ENCODE measurements at places on chromosomes 2 and 18.

DNA sequence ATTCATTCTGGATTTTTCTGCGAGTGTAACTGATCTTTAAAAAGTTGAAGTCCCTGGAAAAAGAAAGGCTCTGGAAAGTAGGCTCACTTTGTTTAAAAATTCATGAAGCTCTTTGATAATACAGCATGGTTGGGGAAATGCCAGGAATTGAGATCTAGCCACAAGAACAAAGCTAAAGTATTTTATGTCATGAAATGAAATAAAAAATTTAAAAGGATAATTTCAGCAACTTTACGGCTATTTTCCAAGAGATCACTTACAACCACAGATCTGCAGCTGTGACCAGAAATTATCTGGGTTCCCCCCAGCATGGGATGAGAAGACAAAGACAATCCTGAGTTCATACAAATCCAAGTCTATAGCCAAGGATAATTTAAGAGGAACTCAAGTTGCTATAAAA, 25.3 kb upstream of the RFX8 start:
- DNase-seq = no peak

- DNase-seq = peak; percentile 65
Observed at GRCh38 chr2:110858135-110858725, 125.9 kb downstream of the ACOXL start.

DNA sequence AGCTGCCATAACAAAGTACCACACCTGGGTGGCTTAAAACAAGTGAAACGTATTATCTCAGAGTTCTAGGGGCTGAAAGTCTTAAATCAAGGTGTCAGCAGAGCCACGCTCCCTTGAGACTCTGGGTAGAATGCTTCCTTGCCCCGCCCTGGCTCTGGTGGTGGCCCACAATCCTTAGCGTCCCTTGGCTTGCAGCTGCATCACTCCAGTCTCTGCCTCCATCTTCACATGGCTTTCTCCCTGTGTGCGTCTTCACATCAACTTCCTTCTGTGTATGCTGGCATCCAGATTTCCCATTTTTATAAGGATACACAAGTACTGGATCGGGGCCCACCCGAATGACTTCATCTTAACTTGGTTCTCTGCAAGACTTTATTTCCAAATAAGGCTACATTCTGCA, 62.5 kb downstream of the MRO start:
- DNase-seq = no peak

GRCh38 chr2:71716697-71717624, 263.6 kb downstream of the DYSF start:
- DNase-seq = no peak

GRCh38 chr2:199223791-199224190, 233.9 kb downstream of the SATB2 start:
- DNase-seq = no peak

DNA sequence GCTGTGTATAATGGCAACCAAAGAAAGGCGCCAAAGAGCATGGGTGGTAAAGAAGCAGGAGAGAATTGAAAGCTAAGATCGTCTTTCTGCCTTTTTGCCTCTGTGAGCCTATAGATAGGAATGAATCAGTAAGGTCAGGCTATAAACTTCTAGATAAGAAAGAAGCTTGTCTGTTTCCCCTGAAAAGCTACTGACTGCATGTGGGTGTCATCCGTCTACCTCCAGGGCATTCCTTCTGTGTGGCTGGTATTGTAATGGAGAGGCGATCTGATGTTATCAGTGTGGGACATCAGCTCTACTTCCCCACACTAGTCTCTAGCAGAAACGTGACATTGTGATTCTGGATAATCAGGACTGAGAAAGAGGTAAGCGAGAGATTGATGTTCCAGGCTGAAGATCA, 63.4 kb upstream of the PLA2R1 start:
- DNase-seq = no peak

DNA sequence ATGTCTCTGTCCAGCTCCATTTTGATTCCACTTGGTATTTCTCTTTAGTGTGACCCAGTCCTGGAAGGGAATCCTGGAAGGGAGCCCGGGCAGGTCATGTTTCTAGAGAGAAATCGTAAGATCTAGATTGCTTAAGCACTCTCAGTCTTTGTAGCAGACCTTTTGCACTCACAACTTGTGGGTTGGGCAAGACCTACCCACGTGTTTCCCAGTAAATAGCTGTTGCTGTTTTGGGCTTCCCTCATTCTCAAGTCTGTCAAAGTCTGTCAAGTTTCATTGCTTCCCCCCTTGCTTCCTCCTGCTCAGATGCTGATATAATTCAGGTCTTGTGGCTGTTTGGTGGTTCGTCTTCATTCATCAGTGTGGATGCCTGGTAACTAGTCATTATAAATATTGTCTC, 17.4 kb upstream of the NEMP2 start:
- no peak for DNase-seq

DNA sequence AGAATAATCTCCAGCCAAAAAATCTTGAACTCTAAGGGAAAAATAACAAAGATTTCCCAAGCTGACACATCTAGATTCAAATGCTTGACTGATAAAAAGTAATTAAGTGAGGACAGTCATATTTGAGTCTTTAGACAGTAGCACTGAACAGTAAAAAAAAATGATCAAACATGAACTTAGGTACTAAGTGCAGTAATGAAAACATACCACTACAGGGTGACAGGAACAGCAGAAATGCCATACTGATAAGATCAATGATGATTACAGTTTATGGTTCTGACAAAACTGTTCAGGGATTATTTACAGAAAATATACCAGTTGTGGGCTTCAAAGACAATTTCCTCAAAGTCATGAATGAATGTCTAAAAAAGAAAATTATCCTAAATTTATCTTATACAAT, 80.3 kb downstream of the OSBPL1A start:
- no peak for DNase-seq

DNA sequence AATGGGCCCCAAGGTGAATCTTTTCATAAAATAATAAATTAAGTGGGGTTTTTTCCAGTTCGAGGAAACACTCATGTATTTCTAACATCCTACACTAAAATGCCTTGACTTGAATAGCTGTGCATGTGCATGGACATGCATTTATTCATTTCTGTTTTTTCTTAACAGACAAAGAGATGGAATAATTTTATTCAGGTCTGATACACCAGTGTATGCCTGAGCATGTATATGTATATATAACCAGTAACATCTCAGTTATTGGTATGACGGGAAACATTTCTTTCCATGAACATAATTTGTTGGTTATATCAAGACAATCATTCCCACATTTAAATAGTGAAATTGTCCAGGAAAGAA, 468.7 kb upstream of the TNP1 start:
- DNase-seq = no peak

DNA sequence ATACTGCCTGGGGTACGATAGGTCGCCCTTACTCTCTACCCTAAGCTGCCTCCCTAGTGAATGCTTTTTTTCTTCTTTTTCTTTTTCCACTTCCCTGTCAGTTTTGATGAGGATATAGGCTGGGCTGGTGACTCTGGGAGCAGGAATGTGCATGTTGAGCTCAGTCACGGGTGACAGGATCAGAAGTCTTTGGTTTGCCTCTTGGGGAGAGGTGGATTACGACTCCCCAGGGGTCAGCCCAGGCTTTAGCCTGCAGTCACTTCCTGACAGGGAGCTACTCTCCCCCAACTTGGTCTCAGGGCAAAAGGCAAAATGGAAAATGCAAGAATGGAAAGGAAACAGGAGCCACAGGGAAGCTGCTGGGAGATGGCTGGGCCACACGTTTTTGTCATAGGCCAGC, 57.3 kb downstream of the THNSL2 start:
- DNase-seq = no peak

DNA sequence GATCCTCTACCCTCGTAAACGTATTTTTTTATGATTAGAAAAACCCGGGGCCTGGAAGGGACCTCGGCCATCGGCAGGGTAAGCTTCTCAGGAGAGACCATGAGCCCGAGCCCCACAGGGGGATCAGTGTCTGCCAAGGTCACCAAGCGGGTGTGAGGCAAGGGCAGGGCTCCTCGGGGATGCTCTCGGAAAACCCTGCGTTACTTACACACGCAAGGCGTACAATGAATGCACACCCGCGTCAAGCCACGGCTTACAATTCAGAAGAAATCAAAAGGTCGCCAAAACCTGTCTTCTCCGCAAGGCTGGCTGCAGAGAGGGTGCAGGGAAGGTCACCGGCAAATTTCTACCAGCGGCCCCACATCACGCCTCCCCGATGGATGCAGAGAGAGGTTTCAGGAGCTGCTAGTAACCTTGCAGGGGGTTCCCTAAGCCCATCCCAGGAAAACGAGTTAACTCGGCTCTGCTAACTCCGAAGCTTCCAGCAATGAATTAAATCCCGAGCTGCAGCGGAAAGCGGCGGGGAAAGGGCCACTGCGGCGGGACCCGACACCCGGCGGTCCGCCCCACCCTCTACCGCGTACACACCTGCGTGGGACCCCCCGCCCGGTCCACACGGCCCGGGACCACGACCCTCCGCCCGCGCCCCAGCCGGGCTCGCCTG, 638 bp downstream of the ST3GAL5 start:
- peak; percentile 45 for DNase-seq

DNA sequence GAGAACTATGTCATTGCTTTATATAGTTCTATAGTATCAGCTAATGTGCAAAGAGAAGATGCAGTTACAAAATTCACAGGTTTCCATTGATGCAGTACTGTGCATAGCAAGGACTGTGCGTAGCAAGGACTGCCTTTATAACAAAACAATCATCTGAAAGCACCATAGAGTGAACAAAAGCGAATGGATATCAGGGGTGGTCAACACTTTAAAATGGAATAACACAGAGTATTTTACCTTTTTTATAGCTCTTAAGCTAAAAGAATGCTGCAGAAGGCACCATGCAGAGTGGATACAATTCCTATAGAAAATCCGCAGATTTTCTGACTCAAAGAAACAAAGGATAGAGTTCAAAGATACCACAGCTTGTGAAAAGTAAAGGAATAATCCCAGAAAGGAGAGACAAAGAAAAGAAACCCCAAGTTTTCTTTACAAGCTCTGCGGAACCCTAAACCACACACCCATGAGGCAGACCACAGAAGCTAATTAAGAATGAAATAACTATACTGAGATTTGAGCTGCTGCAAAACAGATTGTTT, 229.9 kb upstream of the DTNA start:
- no peak for DNase-seq

- DNase-seq = no peak
Observed at GRCh38 chr2:101486258-101486701, 11.4 kb upstream of the RFX8 start.

- DNase-seq = peak; percentile 38
Observed at GRCh38 chr2:65129286-65129825, 550 bp downstream of the RAB1A start.

DNA sequence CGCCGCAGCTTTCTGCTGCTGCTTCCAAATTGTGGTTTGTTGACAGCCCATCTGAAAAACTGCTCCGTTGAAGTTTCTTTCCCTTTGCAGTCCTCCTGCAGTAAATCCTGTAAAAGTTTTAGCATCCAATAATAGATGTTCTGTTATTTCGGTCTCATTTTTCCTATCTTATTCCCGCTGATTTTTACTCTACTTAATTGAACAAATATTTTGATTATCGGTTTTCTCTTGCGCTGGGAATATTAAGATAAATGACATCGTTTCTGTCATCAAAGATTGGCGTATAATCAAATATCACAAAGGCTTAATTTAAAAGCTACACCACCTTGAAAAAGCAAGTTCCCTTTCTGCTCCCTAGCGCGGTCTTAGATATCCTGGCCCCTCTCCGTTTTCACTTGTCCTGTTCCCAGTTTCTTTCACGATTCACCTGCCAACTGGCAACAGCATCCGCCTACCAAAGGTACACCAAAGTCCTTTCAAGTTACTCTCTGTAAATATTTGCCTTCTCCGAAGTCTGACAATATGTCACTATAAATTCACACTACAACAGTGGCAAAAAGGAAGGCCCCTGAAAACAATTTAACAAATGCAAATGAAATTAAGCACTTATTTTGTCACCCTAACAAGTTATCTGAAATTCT, 1.0 kb upstream of the STRN start:
- DNase-seq = no peak

- DNase-seq = no peak
Observed at GRCh38 chr2:223180463-223180862, 128.5 kb downstream of the KCNE4 start.

DNA sequence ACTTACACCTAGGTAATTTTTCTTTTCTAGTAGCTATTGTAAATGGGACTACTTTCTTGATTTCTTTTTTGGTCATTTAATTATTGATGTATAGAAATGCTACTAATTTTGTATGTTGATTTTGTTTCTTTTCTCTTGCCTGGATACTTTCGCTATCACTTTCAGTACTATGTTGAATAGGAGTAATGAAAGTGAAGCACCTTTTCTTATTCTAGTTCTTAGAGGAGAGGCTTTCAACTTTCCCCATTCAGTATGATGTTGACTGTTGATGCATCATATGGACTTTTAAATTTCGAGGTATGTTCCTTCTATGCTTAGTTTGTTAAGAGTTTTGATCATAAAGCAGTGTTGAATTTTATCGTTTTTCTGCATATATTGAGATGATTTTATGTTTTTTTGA, 142.5 kb downstream of the CDH19 start:
- DNase-seq = no peak

DNA sequence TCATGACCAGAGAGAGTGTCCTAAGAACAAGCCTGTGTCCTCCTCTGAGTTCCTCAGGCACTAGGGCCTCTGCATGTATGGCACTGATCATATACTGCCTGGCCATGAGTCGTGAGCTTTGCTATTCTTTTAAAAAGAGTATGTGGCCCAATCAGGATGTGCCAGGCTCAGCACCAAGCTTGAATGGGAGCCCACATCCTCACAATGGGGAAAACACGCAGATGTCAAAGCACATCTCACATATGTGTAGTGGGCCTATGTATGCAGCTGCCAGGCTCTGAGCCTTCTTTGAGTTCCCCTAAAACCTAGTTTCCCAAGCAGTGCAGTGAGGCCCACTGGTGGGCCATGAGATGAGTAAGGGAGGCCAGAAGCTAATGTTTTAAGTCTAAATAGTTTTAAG, 69.9 kb upstream of the SLC1A4 start:
- no peak for DNase-seq

GRCh38 chr18:43322132-43322531, 44.8 kb upstream of the SYT4 start:
- DNase-seq = no peak

DNA sequence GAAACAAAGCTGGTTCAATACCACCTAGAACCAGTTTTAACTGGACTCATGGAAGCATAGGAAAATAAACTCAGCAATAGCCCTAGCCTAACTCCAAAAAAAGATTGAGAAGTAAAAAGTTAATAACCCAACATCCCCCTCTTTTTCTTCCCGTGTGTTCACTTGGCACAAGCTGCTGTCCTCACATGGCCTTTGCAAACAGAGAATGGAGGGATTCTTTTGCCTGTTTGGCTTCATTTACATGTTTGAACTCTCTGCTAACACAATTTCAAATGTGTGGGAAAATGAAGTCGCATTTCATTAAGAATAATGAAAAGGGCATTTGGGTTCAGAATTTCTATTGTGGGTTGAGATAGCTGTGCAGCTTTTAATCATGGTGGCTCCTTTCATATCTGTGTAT, 589.2 kb upstream of the LRRTM1 start:
- DNase-seq = no peak

GRCh38 chr2:208046686-208047085, 21.4 kb upstream of the PLEKHM3 start:
- no peak for DNase-seq

GRCh38 chr18:28108254-28108653, 68.7 kb downstream of the CDH2 start:
- DNase-seq = no peak

Measured in activated CD8-positive, alpha-beta memory T cell treated with anti-CD3 and anti-CD28 coated beads, Interleukin-2, amount 50 U/mL, for 4 hours (primary cell).